ENCODE measurements at places on chromosomes 4 and X.

DNA sequence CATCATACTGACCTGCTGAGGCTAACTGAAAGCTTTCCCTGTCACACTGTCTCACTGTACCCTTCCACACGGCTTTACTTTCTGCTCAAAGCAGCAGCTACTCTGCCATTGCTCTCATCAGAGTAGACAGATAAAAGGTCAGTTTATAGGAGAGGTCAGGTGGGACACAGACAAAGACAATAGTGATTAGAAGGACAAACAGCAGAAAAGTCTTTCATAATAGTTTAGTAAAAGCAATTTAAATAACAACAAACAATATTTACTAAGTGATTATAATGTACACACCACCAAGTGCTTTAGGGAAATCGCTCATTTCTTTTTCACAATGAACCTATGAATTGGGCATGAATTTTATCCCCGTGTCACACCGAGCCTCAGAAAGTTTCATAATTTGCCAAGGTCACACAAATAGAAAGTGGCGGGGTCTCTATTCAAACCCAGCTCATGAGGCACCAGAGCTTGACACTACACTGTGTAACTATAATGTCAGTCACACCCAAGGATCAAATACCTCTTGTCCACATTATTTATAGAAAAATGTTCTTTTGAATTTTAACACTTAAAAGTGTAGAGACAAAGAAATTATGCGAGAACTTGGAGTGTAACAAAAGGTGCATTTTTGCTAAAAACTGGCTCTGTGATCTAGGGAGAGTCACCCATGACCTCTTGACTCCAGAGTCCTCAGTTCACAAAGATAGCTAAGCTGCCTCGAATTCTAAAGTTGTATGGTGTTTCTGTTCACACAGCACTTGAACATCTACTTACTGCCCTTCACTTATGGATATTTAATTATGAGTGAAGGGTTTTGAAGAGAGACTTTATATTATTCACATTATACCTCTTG lies 24.5 kb upstream of the SORBS2 start:
- DNase-seq, result no peak

- no peak for DNase-seq
Measured at GRCh38 chr4:98510757-98511517, 147.5 kb downstream of the TSPAN5 start.

GRCh38 chr4:53598901-53599300 lies 7.6 kb upstream of the LNX1 start:
- DNase-seq, result no peak

DNA sequence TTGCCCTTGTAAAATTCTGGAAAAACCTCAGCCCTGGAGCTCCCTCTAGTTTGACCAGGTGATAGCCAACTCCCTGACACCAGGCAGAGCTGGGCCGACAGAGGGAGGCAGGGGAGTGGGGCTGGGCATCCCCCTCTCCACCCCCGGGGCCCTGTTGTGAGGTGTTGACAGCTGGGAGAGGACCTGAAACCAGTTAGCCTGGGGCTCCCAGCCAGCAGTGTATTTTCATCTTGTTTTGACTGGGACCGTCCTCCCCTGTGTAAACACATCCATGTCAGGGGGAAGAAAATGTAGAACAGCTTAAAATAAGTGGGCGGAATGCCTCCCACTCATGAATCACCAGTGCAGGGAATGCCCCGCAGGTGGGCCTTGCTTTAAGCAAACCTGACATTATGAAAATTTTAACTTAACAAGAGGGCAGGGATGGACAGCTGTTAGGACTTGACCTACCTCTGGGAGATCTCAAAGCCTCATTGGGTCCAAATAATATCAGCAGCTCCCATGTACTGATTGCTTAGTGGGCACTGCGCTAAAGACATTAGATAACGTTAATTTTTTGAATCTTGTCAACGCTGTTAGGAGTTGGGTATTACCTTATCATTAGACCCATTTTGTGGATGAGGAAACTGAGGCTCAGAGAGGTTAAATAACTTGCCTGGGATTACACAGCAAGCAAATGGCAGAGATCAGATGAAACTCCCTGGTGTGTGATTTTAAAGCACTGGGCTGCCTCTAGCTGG lies 45.9 kb downstream of the TSC22D3 start:
- DNase-seq, result peak; percentile 7

GRCh38 chr4:125482822-125483221 lies 168.1 kb downstream of the FAT4 start:
- DNase-seq, result no peak

DNA sequence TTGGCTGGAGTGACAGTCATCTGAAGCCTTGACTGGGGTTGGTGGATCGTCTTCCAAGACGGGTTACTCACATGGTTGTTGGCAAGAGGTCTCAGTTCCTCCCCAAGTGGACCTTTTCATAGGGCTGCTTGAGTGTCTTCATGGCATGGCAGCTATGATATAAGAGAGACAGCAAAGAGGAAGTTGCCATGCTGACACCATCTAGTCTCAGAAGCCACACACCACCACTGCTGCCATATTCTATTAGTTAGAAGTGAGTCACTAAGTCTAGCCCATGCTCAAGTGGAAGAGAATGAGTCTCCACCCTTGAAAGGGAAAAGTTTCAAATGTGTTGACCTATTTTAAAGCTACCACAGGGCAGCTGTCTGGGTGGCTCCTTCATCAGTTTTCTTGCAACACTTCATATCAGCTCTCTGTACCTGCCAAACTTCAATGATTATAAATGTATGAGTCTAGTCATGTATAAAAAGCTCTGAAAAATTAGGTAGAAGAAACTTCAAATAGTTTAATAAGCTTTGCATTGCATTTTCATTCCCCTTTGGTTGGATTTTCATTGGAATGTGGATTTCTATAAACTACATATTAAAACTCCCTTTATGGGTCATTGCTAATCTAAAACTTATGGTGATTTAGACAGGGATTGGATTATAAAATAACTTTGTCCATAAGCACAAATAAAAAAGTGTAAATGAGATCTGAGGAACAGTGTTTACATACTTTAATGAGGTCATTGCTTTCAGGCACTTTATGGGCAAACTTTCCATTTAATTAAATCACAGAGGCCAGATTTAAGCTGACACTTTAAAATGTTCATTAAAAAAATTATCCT lies 68.0 kb upstream of the ATXN3L start:
- no peak for DNase-seq

DNA sequence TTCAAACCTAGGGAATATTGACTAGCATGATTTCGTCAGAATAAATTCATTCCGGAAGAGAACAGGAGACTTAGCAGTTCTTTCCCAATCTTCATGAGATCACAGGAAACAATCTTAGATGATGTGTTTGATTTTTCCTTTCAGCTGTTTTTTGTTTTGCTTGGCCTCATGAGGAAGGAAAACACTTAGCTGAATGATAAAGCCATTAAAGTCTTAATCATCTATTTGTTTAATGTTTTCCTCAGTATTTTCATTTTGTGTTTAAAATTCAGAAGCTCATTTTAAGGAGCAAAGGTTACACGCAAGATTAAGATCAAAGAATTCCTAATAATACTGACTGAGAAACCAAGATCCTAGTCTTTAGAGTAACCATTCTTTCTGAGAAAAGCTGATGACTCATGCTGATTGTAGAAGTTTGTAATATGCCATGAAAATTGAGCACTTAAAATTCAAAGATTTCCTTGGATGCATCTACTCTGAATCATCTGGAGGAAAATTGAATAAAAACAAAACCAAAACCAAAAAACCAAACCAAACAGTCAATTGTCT lies 15.4 kb upstream of the TBC1D19 start:
- DNase-seq, result no peak

GRCh38 chrX:103399744-103400143 lies 23.4 kb downstream of the BEX3 start:
- no peak for DNase-seq

DNA sequence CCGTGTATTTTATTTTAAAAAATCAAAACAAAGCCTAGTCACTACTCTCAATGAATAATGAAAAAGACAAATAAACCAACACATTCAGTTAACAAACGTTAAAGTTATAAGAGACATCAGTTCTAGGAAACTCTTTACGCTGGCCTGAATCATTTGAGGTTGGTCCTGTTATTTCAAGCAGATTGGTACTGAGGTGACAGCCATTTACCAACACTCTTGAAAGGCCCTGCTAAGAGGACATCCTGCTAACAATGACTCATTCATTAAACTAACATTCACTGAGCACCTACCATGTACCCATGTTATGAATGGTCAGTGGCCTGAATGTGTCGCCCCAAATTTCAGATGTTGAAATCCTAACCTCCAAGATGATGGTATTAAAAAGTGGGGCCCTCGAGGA lies 57.1 kb upstream of the ADGRG2 start:
- no peak for DNase-seq

- no peak for DNase-seq
Measured at GRCh38 chr4:60847614-60848013, 352.5 kb upstream of the ADGRL3 start.

- no peak for DNase-seq
Measured at GRCh38 chr4:86626066-86626465, 32.0 kb downstream of the PTPN13 start.

- DNase-seq, result no peak
Measured at GRCh38 chr4:26590639-26591038, 6.8 kb downstream of the TBC1D19 start.

GRCh38 chr4:136863756-136864155 lies 668.5 kb downstream of the PCDH18 start:
- no peak for DNase-seq

Measured in DMS79 treated with DMSO at 0.1 percent for 48 hours (cell line).